Brain pericyte (primary cell): ENCODE measurements at places on chromosomes 4 and X.

DNA sequence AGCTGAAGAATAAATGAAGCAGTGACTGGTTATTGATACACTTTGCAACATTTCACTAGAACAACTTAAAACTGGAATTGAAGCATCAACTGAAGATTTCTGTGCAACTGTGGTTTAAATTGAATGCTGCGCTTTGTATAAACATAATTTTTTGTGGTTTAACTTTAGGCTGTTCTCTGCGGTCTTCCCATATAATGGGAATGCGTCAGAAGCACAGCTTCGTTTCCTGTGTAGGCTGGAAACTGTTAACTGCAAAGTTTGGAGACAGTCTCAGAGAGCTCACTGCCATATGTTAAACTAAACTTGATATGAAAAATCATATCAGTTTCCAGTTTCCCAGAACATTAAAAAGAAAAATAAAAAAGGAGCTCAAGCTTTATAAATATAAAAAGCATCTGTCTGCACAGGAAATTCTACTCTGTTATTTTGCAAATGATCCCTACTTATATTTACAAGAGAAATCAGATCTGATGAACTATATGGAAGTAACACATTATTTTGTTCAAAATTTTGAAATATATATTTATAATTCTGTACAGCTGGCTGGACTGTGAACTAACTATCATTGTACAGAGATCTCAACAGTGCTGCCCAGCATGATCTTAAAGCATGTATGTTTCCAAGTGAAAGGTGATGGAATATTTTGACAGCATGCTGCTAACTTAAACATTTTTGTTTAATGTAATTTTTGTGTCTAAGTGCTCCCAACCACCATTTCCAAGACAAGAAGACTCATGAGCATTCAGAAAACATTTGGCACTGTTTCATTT, 139.9 kb downstream of the NDST3 start:
- peak; percentile 77 for DNase-seq

GRCh38 chr4:44583393-44583792, 68.0 kb downstream of the YIPF7 start:
- DNase-seq, result no peak

DNA sequence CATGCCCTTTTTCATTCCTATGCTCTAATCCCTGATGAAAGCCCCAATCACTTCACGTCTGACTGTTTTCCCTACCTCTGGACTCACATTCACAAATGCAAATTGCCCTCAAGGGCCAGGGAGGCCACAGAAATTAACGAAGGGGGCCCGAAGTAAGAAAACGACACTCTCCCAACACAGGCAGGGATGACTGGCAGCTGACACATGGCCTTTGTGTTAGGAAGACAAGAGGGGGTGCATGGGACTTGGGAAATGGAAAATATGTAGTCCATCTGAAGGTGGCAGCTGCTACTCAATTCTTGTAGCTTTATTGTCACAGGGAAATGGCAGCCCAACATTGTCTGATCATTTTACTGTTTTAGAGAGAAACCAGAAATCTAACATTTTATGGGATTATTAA, 12.3 kb upstream of the SPARCL1 start:
- no peak for DNase-seq

DNA sequence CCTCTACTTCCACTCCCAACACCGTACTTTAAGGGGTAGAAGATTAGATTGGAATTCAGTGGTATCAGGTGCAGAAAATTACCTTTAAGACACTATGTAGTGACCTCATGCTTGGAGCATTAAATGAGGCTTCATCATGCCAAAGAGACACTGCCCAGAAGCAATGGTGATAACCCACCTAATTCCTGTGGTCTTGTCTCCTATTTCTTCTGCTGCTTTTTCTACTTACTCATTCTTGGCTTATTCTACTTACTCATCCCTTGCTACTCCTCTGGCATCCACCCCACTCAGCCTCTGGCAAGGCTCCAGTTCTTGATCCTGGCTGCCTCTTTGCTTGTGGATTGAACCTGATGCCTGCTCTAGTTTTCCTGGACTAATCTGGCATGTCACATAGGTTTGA, 62.3 kb upstream of the ADAMTS3 start:
- peak; percentile 10 for DNase-seq

GRCh38 chrX:134476284-134476683, 16.3 kb downstream of the HPRT1 start:
- DNase-seq, result no peak

DNA sequence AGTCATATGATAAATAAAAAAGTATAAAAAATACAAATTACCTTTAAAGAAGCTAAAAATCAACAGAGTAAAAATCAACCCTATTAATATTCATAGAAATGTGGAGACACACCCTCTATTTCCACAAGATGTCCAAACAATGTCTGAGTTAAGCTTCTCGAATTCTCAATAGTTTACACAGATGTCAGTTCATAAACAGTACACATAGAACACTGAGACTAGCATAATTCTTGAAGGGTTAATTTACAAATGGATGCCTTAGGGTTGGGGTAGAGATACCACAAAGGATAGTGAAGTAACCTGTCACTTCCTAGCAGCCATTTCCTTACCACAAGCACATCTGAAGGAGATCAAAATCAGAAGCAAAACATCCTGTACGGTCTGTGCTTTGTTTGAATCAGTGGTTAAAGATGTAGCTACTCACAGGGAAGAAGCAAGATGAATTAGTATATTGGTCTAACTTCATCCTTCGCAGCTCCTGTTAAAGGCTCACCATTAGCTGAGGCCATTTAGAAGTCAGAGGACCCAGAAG, 2393.9 kb downstream of the ARAP2 start:
- DNase-seq, result no peak

GRCh38 chr4:58749206-58749605, 1639.0 kb upstream of the IGFBP7 start:
- DNase-seq, result no peak

DNA sequence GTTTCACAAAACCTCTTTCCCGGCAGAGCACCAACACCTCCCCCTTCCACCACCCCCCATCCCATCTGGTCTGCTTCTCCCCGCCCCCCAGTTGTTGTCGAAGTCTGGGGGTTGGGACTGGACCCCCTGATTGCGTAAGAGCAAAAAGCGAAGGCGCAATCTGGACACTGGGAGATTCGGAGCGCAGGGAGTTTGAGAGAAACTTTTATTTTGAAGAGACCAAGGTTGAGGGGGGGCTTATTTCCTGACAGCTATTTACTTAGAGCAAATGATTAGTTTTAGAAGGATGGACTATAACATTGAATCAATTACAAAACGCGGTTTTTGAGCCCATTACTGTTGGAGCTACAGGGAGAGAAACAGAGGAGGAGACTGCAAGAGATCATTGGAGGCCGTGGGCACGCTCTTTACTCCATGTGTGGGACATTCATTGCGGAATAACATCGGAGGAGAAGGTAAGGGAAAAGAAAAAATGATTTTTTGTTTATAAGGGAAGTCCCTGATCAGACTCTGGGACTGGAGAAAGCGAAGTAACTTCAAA, at the start of gene PDGFRA:
Gene PDGFRA (plus strand): TSS at position 333 of the 541 bp plus-strand sequence. CDS start 29,476 bp downstream, outside the sequence.
- peak; percentile 81 for DNase-seq

DNA sequence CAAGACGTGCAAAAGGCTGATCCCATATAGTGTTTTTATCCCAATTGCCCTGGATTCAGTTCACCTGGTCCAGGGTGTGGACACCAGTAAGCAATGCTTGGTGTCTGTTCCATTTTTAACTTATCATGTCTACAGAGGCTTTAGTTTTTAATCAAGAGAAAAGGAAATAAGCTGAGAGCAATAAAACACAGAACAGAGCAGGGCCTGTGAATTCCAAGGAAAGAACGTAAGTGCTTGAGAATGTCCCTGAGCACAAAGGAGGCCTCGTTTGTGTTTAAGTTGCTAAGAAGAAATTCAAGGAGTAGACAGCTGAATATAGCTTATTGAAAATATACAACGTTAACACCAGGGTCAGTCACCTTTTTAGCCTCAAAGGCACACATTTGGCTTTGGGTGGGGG, 191.3 kb downstream of the GPC3 start:
- DNase-seq, result no peak

DNA sequence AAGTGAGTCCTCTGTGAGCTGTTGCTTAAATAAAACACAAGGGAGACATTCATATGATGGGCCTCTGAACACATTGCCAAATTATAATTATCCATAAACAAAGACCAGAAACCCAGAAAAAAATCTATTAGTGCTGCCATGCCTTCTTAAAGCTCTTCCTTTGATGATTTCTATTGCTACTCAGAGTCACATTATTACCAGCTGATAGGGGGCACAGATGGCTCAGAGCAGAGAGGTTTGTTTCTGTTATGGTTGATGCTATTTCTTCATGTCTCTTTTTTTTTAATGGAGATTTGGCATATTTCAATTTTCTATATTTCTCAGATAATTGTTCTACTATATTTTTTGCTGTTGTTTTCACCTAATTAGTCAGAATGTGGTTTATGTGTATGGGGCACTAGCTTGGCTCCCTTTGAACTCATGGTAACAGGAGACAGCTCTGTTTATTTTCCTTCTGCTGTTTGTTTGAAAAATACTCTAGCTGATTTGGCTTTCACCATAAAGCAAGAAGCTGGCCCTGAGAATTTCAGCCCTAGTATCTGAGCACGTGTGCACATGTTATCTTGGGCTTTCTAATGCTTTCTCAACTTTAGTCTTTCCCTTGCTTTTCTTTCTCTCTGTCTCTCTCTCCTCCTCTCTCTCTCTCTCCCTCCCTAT, 568.8 kb downstream of the PPARGC1A start:
- DNase-seq, result no peak

GRCh38 chr4:112857461-112857860, 192.0 kb upstream of the ANK2 start:
- no peak for DNase-seq

GRCh38 chrX:3075959-3076358, 34.7 kb downstream of the ARSF start:
- DNase-seq, result no peak

- no peak for DNase-seq
Measured at GRCh38 chr4:4990857-4991540, 28.3 kb downstream of the CYTL1 start.

DNA sequence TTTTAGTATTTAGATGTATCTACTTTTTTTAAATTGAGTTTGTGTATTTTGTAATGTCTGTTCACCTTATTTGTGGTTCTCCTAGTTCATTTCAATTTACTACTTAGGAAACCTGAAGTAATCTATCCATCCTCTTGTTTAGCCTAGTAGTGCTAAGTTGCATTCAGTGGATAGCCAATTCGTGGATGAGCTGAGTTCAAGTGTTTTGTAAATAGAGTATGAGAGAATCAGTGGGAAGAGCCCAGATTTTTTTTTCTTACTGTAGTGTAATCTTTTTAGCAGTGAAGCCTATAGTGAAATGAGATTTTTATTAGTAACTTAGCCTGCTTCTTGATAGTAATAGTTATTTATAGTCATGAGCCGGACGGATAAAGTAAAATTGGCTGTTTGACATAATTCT, 21.7 kb downstream of the STAG2 start:
- DNase-seq, result no peak

GRCh38 chrX:41857670-41858069, 65.7 kb downstream of the CASK start:
- DNase-seq, result no peak

GRCh38 chrX:3548765-3549391, 164.6 kb downstream of the PRKX start:
- DNase-seq, result peak; percentile 25

DNA sequence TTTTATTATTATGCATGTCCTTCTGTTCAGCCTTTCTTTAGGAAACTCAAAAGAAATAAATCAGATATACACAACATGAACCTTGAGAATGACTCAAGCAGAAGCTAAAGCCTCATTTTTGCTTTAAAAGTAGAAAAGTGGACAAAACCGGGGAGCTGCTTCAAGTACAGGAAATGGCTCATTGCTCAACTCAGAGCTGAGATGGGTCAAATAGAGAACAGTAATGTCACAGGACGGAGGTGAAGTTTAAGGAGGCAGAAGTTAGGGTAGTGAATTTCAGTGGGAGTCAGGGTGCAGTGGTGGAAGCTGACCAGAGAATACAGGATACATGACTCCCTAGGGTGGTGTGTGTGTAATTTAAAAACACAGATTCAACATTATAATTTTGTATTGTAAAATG, 22.2 kb downstream of the PHKA2 start:
- DNase-seq, result no peak

- DNase-seq, result no peak
Measured at GRCh38 chrX:85359051-85359450, 20.4 kb downstream of the POF1B start.

GRCh38 chrX:150887906-150888465, 10.5 kb downstream of the CD99L2 start:
- no peak for DNase-seq

GRCh38 chr4:140256941-140257340, 103.0 kb upstream of the MAML3 start:
- DNase-seq, result no peak

- DNase-seq, result no peak
Measured at GRCh38 chr4:39641451-39641850, 2.8 kb upstream of the SMIM14 start.

- DNase-seq, result no peak
Measured at GRCh38 chr4:182555997-182556418, 312.8 kb downstream of the TENM3 start.

DNA sequence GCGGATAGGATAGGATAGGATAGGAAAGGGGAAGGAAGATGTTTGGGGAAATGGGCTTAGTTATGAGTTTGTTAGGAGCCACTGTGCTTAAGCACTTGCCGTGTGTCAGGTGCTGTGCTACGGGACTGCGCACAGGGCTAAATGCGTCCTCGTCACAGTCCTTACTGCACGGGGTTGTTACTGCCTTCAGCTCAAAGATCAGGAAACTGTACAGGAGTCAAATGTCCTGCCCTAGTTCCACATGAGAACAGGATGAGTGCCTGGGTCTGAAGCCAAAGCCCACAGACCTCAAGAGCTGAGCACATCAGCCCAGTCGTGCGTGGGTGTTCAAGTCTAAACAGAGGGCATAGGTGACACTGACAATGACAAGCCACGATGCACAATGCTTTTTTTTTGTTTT, 15.0 kb downstream of the ACSL1 start:
- no peak for DNase-seq

GRCh38 chrX:46849933-46850332, 13.1 kb downstream of the RP2 start:
- DNase-seq, result no peak

- DNase-seq, result no peak
Measured at GRCh38 chr4:111883557-111883999, 261.7 kb upstream of the FAM241A start.

GRCh38 chr4:8171984-8172924, 13.6 kb upstream of the ABLIM2 start:
- DNase-seq, result no peak

DNA sequence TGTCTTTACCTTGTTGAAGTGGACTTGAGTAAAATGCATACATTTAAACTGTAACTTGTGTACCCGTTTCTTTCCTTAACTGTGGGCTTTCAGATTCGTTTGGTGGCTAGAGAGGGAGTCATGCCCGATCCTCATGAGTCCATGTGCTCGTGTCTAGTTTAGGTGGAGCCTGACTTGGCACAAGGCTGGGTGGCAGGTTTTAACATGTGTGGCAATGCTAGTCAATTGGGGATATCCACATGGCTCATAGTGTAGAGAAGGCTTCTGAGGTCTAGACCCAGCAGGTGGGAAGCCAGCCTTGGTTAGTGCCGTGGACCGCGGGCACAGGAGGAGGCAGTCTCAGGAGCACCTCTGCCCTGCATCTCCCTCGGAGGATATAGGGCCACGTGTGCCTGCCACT, 48.5 kb upstream of the CLCN4 start:
- no peak for DNase-seq
